Left renal cortex interstitium (tissue), 4 donors: ENCODE measurements at places on chromosomes 5 and 9. TPM values are rescaled to one million over a fixed set of nuclear protein-coding genes. Genes with fewer than 3 reads are reported as not detected.

GRCh38 chr9:89969881-89970639 is 365.2 kb downstream of the GADD45G start:
- no peak for DNase-seq

- DNase-seq: no peak
Measured at GRCh38 chr5:175701797-175702196, 43.9 kb downstream of the HRH2 start.

- no peak for DNase-seq
Measured at GRCh38 chr5:5666076-5666365, 243.5 kb downstream of the ICE1 start.

GRCh38 chr9:81609782-81610739 is 79.3 kb downstream of the TLE1 start:
- DNase-seq: no peak

DNA sequence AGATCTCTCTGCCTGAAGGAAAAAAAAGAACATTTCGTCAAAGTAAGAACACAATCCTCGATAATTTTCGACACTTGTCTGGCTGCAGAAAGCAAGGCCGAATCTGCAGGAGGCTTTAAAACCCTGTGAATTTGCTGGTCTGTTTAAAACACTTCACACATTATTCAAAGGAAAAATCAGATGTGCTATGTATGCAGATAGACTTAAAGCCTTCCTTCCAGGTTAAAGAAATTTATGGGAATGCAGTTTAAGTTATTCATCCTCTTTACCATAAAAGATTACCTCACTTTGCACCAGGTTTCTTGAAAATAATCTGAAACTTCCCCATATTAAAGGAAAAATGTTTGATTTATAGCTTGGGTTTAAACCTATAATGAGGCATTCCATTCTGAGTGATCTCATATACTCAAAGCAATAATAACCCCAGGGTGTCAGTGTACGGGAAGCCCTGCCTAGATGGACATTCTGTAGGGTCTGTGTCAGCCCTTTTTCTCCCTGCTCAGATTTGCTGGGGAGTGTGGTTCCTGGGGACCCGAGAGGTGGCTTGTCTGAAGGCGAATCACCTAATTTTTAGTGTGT is 323.5 kb upstream of the SLC24A2 start:
- DNase-seq: no peak

CTNNA1 gene
- 399 TPM for polyA plus RNA-seq

GRCh38 chr9:96317335-96317980 is 15.5 kb upstream of the HSD17B3 start:
- DNase-seq: no peak

GRCh38 chr5:163619951-163620350 is 114.5 kb downstream of the MAT2B start:
- DNase-seq: no peak

SLC6A7 gene
- not detected for polyA plus RNA-seq

GRCh38 chr9:18786911-18787650 is 245.9 kb downstream of the SAXO1 start:
- DNase-seq: no peak

- no peak for DNase-seq
Measured at GRCh38 chr9:123957168-123957721, 27.3 kb upstream of the DENND1A start.

DNA sequence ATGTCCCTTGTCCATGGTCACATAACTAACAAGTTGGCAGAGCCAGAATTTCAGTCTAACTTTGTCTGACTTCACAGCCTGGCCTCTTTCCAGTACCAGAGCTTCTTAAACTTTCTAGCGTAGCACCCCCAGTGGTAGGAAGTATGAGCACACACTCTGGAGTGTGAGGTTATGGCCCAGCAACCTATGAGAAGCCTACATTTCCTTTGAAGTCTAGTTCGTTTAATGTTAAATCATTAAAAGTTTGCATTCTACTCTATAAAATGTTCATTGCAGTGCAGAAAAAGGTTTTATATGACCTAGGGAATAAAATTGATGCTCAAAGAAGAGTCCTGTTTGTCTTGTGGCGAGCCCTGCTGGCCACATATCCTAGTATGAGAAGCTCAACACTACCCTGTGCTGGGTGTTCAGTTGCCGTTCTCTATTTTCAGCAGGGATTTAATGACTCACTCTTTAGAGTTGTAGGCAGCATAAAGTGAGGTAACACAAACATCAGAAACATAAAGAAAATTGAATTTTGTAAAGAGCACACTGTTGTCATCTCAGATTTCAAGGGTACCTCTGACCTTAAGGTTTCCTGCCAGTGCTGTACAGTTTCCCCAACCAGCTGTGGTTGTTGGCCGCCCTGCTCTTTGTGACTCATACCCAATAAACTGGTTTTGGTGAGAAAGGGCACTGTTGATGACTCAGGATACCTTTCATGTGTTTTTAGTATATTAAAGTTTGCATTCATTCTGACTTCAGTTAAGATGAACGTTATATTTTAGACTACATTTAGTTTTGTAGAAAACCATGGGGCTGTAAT is 14.3 kb downstream of the MCCC2 start:
- no peak for DNase-seq

DDX4 gene
- 0.06 TPM for polyA plus RNA-seq

DNA sequence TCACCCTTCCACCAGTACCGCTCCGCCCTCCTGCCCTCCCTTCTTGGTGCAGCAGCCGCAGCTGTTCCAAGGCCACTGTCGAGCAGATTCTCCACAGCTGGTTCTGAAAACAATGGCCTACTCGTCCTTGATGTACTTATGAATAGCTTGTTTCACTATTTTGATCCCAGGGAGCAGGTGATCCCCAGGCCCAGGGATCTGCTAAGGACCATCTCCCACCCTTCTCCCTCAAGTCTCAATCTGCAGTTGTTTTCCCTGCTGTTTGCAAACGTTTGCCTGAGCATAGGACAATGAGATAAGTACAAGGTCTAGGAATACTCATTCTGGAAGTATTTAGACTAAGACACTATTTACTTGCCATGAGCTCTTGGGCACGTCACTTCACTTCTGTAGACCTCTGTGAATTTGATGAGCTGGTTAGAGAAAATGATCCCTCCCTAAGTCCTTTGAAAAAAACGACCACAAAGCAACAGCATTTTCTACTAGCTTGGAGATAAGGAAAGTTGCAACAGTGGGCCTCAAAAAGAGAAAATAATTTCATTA is 1.8 kb downstream of the LURAP1L start:
- DNase-seq: peak; percentile 83

- DNase-seq: no peak
Measured at GRCh38 chr5:23721336-23721735, 213.9 kb downstream of the PRDM9 start.

GRCh38 chr5:130528474-130528873 is 624.2 kb downstream of the CHSY3 start:
- DNase-seq: no peak

CCNJL gene
- polyA plus RNA-seq: 9.5 TPM

GFRA3 gene
- polyA plus RNA-seq: 4.9 TPM

SPATA31A3 gene
- polyA plus RNA-seq: not detected

DNA sequence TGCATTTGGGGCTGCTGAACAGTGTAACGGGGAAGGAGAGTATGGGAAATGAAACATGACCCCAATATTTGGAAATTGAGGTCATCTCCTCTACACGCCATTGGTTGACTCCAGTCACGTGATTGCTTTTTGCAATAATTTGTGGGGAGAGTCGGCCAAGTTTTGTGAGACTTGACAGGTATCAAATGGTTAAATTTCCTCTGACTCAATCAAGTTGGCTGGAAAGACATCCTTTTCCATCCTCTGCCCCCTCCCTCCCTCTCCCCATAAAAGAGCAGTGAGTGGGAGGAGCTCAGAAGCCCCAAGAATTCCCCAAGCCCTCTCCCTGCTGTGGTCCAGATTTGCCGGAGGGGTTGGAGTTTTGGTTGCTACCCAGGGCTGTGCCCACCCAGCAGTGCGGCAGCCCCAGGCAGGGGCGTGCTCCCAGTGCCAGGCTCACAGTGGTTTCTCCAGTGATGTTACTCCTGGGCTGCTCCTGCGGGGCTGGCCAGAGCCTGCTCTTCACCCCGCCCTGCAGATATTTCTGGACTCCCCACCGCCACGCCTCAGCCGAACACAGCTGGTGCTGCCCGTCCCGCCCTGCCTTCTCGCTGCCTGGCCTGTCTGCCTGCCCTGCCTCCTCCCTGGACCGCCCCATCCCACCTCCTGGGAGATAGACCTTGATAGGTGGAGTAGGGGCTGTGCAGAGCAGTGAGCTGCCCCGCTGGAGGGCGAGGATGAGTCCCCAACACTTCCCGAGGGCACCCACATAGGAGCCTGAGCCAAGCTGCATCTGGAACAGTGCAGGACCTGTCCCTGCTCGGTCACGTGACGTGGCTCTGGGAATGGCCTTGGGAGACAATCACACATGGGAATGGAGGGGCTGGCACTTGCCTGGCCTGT is 3.4 kb downstream of the COL5A1 start:
- DNase-seq: no peak

- DNase-seq: no peak
Measured at GRCh38 chr5:131968396-131968954, 23.0 kb upstream of the MEIKIN start.

ZNF454 gene
- 5.1 TPM for polyA plus RNA-seq

DNA sequence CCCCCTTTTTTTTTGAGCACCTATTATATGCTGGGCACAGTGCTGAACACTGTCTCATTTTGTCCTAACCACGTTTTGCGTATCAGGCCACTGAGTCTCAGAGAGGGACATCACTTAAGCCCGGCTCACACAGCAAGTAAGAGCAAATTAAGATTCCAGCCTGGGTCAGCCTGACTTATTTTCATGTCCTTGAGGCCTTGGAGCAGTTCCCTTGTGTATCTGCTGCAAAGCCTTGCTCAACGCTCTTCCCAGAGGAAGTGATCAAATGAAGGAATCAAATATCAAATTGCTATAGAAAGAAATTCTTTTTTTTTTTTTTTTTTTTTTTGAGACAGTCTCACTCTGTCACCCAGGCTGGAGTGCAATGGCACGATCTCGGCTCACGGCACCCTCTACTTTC is 30.7 kb downstream of the ERGIC1 start:
- no peak for DNase-seq

GRCh38 chr5:148465381-148466235 is 81.8 kb downstream of the FBXO38 start:
- no peak for DNase-seq

- no peak for DNase-seq
Measured at GRCh38 chr5:17735761-17736160, 101.5 kb downstream of the TAF11L14 start.

NKD2 gene
- 18.1 TPM for polyA plus RNA-seq

- no peak for DNase-seq
Measured at GRCh38 chr9:125466411-125466810, 204.8 kb downstream of the GAPVD1 start.

C5orf58 gene
- polyA plus RNA-seq: 0.11 TPM

DNA sequence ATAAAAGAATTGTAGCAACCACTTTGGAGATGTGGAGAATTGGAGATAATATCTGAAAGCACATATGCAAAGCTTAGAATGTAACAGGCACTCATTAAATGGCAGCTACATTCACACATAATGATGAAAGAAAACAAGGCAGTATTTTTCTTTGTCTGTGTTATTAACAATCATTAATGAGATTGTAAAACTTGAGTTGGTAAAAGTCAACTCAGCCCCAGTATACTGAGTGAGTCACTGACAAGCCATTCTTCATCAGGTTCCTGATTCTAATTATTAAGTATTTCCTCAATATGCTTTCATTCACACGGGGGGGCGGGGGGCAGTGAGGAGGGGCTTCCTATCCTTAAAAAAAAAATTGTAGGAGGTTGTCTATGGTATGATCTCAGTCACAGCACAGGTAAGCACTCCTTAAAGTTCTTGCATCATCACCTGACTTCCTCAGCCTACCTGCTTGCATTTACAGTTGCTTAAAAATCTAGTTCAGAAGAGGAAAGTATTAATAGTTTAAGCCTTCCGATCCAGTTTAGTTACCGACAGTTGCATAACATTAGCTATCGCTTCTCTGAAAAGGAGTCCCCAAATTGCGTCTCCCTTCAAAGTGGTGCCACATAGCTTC is 379.8 kb downstream of the EFNA5 start:
- DNase-seq: no peak

- DNase-seq: no peak
Measured at GRCh38 chr9:129352146-129352865, 174.2 kb upstream of the IER5L start.

GRCh38 chr5:86864051-86864450 is 246.3 kb downstream of the COX7C start:
- no peak for DNase-seq

UGT3A2 gene
- 13.8 TPM for polyA plus RNA-seq

DNA sequence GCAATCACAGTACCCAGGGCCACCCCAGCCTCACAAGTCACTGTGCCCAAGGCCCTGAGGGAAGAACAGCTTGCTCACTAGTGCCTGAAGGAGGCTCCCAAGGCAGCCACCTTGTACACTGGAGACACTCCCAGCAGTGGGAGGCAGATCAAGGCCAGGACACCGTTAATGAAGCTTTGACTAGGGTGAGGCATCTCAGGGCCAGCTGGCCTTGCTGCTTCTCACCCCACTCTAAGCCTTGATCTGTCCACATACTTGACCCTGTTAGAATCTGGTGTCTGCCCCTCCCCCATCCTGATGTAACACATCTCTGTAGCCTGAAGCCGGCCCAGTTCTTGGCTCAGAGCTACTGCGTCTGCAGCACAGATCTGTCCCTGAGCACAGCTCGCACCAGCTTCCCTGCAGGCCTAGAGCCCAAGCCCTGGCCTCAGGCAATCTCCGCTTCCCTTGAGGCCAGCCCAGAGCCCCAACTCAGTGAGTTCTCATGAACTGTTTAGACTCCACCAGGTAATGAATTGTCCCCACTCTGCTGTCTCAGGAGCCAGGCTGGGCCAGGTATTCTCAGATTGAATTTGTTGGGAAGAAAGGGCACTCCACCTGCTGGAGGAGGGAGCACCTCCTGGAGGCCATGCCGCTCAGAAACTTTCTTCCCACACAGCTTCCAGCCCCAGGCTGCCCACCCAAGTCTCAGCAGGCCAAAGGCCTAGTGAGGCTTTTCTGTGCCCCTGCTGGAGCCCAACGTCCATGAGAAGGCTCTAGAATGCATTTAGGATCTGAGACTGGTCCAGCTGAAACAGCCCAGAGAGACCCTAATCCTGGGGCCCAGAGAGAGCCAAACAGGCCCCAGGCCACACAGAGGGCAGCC is 13.4 kb upstream of the JADE2 start:
- DNase-seq: no peak

TAF11L6 gene
- not detected for polyA plus RNA-seq

DNA sequence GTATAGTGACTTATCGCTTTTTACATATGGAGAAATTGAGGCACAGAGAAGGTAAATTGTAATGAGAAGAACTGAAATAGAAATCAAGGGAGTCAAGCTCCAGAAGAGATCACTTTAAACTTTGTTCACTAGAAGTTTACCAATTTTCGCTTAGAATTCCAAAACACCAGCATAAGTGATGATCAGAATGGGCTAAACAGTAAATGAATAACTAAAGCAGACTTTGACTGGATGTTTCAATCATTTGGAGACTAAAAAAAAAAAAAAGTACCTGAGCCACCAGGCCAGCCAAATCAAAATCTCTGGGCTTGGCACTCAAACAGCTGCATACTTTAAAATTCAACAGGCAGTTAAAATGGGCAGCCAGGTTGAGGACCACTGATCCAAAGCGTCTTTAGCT is 38.2 kb upstream of the FYB1 start:
- no peak for DNase-seq

TMEM174 gene
- 12.9 TPM for polyA plus RNA-seq

- DNase-seq: no peak
Measured at GRCh38 chr5:67537439-67538148, 341.0 kb upstream of the CD180 start.

F2R gene
- 68.6 TPM for polyA plus RNA-seq
